Activated CD8-positive, alpha-beta T cell treated with anti-CD3 and anti-CD28 coated beads for 36 hours (primary cell): ENCODE measurements at places on chromosomes 11 and 22.

- no peak for DNase-seq
These were observed 58.5 kb downstream of the STIM1 start for GRCh38 chr11:3913921-3914320.

DNA sequence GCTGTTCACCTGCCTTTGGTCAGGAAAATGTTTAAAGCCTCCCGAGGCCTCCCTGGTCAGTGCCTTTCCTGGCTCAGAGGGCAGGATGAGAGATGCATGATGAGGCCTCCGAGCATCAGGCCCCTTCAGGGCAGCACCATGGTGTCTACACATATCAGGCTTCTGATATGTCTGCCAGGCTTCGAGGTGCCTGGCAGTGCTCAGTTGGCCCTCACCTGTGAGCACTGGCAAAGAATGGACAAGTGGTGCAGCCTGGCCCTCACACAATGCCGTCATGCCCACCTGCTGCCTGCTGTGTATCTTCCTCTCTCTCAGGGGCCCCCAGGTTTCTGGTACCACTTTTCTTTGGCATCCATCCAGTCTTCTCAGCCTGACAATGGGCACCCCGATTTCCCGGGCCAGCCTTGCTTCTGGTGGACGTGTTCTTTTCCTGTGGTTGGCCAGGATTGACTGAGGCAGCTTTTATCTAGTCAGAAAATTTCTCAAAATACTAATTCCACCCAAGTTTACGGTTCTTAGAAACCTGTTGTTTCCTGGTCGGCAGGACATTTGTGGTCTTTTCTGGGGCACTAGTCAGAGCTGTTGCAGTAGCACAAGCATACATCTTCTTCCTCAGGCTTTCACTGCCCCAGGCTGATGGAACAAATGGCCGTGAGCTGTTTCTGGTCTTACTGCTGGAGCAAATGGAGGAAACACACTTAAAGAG, 76.8 kb upstream of the SUSD2 start:
- DNase-seq = peak; percentile 13

GRCh38 chr22:27839057-27839660, 37.6 kb upstream of the MN1 start:
- no peak for DNase-seq

- no peak for DNase-seq
These were observed 2.2 kb downstream of the TBX1 start for GRCh38 chr22:19762568-19763457.

DNA sequence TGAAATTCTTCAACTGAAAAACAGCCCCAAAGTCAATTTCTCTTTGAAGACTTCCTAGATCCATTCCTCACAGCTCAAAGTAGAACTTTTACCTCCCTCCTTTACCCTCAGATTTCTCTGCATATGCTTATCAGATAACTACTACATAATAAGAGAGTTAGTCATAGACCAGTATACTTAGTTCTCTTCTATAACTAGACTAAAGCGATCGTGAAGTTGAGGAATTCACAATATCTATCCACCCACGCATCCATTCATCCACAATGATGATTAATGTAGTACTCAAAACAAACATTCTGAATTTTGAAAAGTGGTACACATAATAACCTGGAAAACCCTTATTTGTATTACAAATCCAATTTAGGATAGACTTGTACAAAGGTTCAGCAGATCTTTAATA, 800.9 kb upstream of the TENM4 start:
- DNase-seq = no peak

- DNase-seq = no peak
These were observed 193.3 kb downstream of the C11orf91 start for GRCh38 chr11:33507356-33507755.

DNA sequence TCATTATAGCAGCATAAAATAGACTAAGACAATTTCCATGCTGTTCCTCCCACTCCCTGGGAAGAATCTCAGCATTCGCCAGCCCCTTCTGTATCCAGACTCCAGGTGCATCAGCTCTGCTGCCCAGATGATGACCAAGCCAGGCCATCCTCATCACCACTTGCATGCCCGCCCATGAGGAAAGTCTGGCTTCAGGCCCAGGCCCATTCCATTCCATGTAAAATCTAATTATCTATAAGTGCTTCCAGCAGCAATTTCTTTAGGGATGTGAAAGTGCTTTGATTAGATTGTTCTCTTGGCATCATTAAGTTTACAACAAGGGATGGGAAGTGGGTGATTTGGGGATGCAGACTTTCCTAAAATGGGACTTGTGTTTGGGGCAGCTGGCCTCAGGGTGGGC, 100.3 kb downstream of the INSC start:
- no peak for DNase-seq

- peak; percentile 77 for DNase-seq
These were observed 868 bp downstream of the TSPAN18 start for GRCh38 chr11:44727373-44728287.

DNA sequence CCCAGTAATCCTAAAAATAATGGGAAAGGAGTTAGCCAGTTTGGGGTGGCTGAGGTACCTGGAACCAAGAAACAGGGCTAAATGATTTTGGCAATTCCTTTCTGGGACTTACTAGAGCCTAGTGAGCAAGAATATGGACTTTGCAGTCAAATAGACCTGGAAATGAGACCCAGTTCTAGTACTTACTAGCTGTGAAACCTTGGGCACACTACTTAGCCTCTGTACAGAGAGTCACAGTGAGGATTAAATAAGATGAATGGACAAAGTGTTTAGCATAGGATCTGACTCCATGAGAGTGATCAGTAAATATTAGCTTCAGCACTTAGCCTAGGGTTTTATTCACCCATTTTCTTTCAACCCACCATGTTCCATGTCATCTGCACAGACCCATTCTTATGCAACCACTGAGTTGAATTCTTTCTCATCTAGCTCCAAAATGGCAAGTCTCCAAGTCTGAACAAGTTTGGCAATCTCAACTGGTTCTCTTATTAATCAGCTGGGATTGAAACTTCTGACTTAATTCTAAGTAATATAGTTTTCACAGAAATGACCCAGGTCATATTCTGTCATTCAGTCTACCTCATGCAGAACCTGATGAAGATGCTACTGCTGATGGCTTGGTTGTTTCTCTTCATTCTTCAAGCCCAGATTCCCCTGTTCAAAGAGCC, 15.0 kb upstream of the SORL1 start:
- DNase-seq = no peak

DNA sequence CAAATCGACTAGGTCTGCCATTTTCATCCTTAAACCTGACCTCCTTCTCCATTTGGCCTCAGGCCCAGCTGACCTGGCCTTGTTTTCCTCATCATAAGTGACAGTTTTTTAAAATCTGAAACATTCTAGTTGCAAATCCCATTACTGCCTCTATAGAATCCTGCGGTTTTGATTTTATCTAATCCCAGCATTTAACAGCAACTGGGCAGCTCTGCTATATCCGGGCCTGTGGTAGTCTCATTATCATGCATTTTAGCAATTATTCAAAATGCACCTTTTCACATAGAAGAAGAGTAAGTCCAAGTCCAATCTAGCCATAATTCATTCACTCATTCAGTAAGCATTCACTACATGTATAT, 28.6 kb upstream of the BIRC3 start:
- no peak for DNase-seq

- no peak for DNase-seq
These were observed 25.2 kb downstream of the RELT start for GRCh38 chr11:73401217-73401923.

GRCh38 chr11:134802116-134802515, 390.1 kb upstream of the B3GAT1 start:
- no peak for DNase-seq

DNA sequence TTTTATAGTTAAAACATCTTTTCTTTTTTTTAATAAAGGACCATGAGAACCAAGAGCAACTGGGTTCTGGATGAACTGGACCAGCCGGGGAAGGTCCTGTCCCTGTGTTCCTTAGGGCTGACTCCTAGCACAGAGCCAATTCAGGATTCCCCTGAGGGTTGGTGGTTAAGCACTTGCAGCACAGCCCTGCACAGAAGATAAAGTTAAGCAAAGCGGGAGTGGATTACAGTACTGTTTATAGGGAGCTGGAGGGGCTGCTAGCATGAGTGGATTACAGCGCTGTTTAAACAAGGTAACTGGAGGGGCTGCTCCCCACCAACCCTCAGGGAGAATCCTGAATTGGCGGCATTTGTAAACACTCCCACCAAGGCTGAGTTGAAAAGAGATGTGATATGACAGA, 90.6 kb downstream of the CELSR1 start:
- DNase-seq = no peak

DNA sequence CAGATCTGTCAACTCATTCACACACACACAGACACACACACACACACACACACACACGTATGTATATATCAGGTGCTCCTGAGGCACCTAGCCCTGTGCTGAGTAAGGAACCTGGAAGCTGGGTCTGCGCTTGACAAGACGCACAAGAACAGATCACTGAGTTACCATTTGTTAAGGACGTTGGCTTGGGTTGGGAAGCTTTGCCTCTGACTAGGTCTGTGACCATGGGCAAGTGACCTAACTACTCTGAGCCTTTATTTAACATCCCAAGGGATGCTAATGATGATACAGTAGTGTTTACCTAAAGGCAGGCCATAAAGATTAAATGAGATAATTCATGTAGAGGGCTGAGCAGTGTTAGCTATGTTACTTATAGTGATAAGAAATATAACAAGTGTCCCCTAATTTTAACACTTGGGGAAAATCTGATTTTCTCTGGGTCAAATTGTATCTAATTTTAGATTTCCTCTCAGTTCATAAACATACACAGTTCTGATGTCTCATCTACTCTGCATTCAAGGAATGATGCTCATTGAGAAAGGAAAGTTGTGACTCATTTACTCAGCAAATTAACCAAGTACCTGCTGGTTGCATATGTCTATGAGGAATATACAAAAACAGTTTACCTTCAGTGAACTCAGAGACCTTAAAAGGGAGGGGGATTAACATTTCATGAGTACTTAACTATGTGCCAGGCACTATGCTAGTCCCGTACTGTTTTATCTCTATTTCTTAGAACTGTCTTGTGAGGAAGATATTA, 13.6 kb downstream of the RNF185 start:
- peak; percentile 5 for DNase-seq

GRCh38 chr11:31809541-31809856, 1.6 kb downstream of the PAX6 start:
- DNase-seq = no peak

GRCh38 chr11:67371911-67372320, 1.5 kb downstream of the CLCF1 start:
- no peak for DNase-seq

DNA sequence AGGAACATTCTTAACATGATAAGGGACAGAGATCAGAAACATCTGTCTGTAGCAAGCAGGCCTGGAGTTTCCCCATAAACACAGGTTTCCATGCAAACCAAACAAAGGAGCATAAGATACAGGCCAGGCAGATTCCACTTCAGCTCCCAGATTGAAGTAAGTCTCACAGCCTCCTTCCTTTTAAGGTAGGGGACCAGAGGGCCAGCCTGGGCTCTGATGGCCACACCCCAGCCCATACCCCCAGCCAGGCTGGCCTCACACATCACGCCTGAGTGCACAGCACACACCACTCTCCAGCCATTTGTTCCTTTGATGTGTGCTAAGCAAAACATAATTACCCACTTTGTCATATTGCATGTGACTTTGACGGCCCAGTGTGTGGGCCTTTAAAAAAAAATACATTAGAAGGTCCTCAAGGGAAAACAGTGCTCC, 518.7 kb downstream of the NTM start:
- no peak for DNase-seq

DNA sequence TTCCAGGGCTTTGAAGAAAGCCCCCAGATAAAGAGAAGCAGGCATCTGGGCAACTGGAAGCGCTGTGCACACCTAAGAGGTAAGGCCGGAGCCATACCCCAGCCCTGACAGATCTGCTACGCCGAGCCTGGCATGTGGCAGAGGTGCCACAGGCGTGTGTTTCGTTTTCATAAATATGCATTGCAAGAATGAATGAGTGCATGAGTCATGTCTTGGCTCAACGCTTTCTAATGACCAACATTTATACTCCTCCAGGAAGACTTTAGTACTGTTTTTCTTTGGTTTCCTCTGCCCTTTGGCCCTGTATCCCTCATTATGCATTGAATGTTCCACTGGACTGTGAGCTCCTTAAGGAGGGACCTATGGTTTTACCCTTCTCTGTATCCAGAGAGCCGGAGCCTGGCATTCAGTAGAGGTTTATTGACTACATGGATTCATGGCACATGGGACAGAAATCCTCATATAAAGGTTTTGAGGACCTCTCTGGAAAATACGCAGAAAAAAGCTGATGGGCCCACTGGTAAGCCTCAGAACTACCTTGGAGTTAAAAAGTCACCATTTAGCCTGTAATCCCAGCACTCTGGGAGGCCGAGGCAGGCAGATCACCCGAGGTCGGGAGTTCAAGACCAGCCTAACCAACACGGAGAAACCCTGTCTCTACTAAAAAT, 38.9 kb upstream of the CSNK2A3 start:
- DNase-seq = no peak

- no peak for DNase-seq
These were observed 39.3 kb downstream of the CEP295 start for GRCh38 chr11:93700830-93701229.

DNA sequence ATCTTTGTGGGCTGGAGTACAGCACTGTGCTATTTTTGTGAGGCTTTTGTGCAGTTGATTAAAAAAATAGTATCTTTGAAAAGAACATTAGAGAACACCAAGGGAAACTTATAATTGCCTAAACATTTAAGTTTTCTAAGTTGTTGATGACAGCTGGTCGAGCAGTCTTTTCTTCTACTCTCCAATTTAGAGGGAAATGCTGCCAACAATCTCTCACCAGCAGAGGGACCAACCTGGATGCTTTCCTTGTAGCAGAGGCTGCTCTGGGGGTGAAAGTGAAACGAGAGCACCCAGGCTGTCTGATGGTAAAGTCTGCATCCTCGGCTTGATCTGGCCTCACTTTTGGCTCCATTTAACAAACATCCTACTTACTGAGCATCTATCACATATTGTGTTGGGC, 1286.5 kb upstream of the TENM4 start:
- no peak for DNase-seq

- DNase-seq = no peak
These were observed 42.0 kb downstream of the PACS1 start for GRCh38 chr11:66112041-66112491.

DNA sequence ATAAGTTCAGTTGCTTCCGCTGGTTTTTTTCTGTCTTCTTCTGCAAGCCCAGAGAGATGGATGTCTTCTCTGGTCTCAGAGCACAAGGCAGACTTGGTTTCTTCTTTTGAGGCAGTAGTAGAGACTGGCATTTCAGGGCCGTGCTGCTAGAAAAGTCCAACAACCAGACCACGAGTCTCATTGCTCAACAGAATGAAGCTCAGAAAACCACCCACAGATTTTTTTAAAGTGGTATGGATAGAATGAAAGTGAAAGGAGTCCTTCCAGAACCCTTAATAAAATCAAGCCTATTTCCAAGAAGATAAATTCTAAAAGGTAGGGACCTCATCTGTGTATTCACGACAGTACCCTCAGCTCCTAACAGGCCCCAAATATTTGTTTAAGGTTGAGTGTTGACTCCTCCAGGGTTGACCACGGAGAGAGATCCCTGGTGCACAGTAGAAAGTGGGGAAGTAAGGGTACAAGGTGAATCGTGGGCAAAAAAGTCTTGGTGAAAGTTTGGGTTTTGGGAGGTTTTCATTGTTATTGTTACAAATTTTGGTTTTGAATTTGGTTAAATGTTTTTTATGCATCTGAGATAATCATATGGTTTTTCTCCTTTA, 43.6 kb upstream of the DDX6 start:
- peak; percentile 34 for DNase-seq

GRCh38 chr11:6127881-6128280, 20.4 kb downstream of the OR56B4 start:
- no peak for DNase-seq
